Midbrain (tissue), 1 donor: ENCODE measurements at places on chromosomes 3 and 15.

GRCh38 chr3:45592830-45593707 is 1.5 kb upstream of the LIMD1 start:
- DNase-seq, result peak; percentile 86

GRCh38 chr15:40498891-40499290 is 28.1 kb downstream of the CHST14 start:
- no peak for DNase-seq

- no peak for DNase-seq
Observed at GRCh38 chr15:69337138-69337537, 38.4 kb downstream of the PAQR5 start.

- DNase-seq, result no peak
Observed at GRCh38 chr15:98794211-98794610, 145.9 kb downstream of the IGF1R start.

DNA sequence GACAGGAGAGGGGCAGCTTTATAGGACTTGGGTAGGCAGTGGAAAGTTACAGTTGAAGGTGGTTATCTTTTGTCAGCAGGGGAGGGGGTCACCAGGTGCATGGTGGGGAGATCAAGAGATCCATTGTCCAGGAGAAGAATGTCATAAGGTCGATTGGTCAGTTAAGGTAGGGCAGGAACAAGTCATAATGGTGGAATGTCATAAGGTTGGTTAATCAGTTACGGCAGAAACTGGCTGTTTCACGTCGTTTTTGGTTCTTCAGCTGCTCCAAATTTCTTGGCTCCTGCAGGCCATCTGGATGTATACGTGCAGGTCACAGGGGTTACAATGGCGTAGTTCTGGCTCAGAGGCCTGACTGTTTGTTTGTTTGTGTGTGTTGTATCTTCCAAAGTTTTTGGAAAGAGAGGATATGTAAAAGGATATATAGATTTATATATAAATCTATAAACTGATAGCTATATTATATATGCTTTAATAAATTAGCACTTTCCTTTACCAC is 565.1 kb downstream of the ZNF385D start:
- no peak for DNase-seq

DNA sequence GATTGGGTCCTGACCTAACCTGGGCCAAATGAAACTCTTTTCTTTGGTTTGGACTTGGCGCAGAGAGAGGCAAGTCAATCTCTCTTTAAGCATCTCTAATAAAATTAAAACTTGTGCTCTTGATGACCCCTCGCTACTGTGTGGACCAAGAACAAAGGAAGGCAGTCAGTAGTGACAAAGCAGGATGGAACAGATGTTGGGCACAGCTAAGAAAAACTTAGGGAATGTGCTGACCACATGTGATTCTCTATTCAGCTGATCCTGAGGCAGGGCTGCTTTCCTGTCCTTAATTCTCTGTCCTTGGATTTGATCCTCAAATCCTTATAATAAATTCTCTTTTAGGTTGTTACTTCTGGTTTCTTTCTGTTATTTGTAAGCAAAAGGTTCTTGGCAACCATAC is 259.9 kb downstream of the ZIC1 start:
- no peak for DNase-seq

GRCh38 chr3:24296441-24297205 is 198.0 kb downstream of the THRB start:
- DNase-seq, result no peak

DNA sequence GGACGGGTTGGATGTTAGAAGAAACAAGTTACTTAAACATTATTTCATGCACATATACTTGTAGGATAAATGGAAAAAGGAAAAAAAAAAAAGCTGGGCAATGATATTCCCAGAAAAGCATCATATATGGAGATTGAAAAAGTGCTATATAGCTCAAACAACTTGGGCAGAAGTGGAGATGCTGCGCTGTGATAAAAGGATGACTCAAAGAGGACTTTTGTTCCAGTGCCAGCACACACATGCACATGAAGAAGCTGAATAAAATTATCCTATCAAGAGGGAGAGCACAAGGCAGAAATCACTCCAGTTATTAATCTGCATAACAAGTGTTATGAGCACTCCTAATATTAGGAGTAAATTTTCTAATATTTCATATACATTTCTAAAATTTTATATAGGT is 30.9 kb downstream of the FRMD4B start:
- DNase-seq, result no peak

GRCh38 chr3:117454254-117454653 is 744.7 kb downstream of the TUSC7 start:
- no peak for DNase-seq

GRCh38 chr15:70566047-70566835 is 197.1 kb downstream of the UACA start:
- DNase-seq, result no peak

- DNase-seq, result no peak
Observed at GRCh38 chr3:111246967-111247760, 175.5 kb downstream of the NECTIN3 start.

GRCh38 chr3:150243466-150243865 is 164.6 kb upstream of the TSC22D2 start:
- no peak for DNase-seq

GRCh38 chr3:86794361-86795065 is 196.4 kb downstream of the VGLL3 start:
- DNase-seq, result no peak

- no peak for DNase-seq
Observed at GRCh38 chr3:196789885-196790359, 50.3 kb downstream of the PAK2 start.

DNA sequence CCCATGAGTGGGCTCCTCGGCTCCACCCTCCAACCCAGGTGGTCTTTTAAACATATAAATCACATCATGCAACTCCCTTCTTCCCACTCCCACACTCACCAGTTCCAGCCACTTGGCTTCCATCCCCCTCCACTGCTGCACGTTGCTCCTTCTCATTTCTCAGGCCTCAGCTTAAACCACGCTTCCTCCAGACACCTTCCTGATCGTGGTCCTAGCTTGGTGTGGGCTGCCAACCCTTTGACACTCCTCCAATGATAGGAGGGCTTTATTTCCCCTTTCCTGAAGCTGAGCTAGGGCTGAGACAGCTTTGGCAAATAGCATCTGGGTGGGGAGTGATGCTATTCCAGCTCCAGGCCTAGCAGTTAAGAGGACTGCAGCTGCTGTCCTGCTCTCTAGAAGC is 130.1 kb downstream of the SRGAP3 start:
- no peak for DNase-seq

DNA sequence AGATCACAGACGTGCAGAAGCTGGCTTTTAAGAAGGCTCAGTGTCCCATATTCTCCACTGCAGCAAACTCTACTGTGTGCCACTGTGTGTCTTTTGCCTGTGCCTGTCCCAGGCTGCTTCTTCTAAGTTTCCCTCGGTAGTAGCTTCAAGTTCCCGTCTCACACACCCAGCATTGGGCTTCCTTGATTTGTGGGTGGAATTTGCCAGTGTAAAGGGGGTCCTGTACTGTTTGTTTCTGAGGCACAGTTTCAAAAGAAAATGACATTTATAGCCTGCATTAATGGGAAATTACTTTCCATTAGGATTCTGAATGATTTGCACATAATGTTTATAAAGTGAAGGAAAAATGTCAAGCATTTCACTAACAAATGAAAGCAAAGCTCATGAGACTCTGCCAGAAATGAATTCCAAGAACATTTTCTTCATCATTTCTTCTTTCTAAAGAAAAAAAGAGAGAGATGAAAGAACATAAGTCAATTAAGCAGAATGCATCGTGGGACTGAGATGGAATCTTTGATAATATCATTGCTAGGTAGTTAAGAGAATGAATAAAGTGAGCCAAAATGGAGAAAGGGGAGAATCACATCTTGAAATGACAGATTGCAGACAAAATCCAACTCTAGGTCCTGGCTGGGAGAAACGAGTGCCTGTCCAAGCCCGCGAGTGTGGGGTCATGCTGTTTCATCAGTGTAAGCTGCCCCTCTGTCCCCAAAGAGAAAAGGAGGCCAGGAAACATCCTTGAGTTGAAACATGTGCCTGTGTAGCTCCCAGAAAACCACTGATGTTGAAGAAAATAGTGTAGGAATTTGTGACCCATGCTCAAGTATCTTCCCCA is 48.6 kb upstream of the ADAMTSL3 start:
- DNase-seq, result no peak

- DNase-seq, result no peak
Observed at GRCh38 chr15:92668620-92669019, 13.0 kb upstream of the FAM174B start.

GRCh38 chr15:39488516-39488915 is 92.4 kb upstream of the THBS1 start:
- DNase-seq, result peak; percentile 22

DNA sequence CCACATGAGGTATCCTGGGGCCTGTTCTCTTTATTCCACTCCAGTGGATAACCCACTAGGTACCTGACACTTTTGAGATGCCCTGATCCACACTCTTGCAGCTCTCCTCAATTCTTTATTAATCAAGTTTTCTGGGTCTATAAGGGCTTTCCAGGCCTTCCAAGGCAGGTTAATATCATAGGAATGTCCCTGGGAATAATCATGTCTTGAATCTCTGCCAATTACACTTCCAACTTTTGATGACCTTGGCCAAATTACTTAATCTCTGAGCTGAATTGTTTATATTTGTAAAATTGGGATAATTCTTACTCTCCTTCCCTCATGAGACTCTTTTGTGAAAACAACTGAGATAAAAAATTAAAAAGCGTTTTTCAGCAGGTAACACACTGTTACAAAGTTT is 881.7 kb downstream of the MCTP2 start:
- no peak for DNase-seq

GRCh38 chr3:127483902-127484591 is 106.5 kb downstream of the TPRA1 start:
- no peak for DNase-seq

DNA sequence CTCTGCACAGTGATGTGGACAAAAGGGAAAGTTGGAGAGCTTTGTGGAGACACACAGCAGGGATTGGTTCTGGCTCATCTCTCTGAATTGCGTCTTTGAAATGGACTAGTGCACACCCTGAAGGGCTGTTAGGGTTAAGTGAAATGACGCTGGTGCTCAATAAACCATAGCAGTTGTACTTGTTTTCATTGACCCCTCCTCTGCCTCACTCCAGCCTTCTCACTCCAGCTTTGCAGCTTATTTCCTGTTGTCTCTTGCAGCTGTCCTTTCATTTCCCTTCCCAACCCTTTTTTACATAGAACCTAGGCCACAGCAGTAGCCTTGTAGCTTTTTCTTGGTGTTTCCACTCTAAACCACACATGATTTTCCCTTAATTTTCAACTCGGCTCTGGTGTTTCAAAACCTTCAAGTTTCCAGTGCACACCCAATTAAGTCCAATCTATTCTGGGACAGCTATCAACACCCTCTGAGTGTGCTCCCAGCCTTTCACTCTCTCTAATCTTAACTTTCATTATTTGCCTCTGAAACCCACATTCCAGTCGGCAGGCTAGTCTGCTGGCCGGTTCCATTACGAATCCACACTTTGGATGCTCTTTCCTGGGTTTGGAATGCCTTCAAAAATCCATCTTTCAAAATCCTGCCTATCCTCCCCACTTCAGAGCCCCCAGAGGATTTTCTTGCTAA is 6.4 kb downstream of the C3orf52 start:
- no peak for DNase-seq

DNA sequence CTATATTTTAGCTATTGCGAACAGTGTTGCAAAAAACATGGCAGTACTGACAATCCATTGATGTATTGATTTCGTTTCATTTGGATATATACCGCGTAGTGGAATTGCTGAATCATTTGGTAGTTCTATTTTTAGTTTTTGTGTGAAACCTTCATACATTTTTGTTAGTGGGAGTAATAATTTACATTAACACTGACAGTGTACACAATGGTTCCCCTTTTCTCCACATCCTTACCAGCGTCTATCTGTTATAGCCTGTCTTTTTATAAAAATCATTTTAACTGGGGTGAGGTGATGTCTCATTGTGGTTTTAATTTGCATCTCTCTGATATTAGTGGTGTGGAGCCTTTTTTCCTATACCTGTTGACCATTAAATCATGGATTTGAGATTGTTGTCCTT is 392.4 kb upstream of the ALCAM start:
- no peak for DNase-seq

GRCh38 chr3:115623044-115623868 is at the start of gene GAP43:
TSS of gene GAP43 (plus strand) at chr3:115623510. CDS start at chr3:115623690, 180 bp downstream.
- DNase-seq, result peak; percentile 35

- no peak for DNase-seq
Observed at GRCh38 chr3:141184430-141184829, 47.2 kb upstream of the PXYLP1 start.

DNA sequence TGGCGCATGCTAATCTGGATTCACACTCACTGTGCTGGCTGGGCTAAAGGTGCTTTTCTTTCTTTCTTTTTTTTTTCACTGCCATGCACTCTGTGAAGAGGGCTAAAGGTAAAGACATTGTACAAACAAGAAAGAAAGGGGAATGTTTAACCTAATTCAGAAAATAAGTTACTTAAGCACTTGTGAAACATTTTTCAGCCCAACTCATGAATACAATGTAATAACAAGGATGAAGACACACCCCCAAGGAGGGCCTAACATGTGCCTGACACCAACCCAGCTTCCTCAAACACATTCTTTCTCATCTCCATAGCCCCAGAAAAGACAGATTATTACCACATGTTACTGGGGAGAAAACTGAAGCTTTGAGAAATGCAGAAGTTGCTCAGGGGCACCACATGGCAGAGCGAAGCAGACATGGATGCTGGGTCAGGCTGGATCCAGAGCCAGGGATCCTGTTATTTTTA is 5.7 kb downstream of the STIMATE start:
- DNase-seq, result peak; percentile 27

- no peak for DNase-seq
Observed at GRCh38 chr3:171437115-171437756, 23.0 kb downstream of the TNIK start.
